ENCODE measurements at places on chromosomes 11 and 22.

GRCh38 chr11:61947486-61948210 is 2.5 kb upstream of the BEST1 start:
- DNase-seq: peak; percentile 78

DNA sequence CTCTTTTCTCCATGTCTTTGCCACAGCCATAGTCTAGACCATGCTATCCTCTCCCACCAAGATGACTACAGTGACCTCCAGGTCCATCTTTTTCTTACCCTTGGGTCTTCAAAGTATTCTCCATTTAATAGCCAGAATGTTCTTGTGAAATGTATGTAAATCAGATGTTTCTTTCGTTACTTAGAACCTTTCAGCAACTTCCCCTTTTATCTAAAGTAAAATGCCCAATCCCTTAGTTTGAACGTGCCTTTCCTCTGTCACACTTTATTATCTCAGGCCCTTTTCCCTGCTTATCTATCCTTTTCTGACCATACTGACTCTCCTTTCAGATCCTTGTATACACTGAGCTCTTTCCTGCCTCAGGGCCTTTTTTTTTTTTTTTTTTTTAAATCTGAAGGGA is 17.9 kb downstream of the RBM4B start:
- DNase-seq: no peak

DNA sequence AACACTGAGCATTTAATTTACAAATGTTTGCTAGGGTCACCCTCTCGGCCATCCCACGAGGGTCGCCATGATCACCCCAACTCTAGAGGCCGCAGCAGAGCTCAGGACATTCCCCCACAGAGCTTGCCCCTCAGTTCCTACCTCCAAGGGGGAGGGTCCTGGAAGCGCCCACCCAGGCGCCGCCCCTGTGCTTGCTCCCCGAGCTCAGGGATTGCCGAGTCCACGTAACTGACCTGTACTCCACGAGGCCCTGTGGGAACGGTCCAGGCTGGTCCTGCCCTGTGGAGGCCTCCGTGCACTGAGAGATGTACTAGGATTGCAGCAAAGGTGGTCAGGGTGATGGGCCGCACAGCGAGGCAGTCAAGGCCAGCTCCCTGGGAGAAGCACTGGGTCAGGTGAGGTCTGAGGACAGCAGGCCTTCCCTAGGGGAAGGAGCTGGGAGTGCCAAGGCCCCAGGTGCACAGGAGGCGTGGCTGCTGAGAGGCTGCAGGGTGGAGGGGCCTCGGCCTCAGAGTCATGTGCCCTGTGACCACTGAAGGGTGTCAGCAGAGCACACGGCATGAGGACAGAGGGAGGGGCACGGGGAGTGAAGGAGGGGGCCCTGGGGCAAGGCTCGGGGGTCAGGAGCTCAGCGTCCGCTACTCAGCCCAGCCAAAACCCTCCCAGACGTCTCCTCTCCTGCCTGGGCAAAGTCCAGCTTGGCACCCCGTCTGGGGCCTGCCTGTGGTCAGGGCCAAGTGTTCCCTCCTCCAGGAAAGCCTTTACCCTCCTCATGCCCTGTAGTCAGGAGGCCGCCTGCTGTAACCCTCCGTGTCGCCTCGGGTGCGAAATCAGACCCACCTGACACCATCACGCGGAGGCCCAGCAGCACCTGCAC is 2.4 kb upstream of the MIOX start:
- DNase-seq: no peak

- no peak for DNase-seq
These were observed 12.7 kb upstream of the PANX2 start for GRCh38 chr22:50157709-50158375.

- no peak for DNase-seq
These were observed 10.4 kb upstream of the LINC01488 start for GRCh38 chr11:69470793-69471728.

GRCh38 chr11:19311308-19312030 is 70.7 kb upstream of the E2F8 start:
- peak; percentile 66 for DNase-seq

DNA sequence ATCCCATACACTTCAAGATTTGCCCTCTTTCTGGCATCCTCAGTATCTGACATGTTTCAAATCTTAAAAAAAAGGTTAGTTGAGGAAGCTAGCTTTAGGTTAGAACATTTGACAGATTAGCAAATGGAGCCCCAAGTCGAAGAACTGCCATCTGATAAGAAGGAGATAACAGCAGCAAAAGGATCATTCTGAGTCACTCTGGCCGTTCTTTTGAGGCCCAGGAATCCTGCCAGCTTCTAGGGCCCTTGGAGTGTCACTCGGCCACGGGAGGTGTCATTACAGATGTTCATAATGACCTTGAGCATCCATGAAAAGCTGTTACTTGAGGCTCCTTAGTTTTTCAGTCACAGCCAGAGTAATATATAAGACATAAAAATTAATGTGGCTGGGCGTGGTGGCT is 132.1 kb upstream of the RASSF10 start:
- no peak for DNase-seq

DNA sequence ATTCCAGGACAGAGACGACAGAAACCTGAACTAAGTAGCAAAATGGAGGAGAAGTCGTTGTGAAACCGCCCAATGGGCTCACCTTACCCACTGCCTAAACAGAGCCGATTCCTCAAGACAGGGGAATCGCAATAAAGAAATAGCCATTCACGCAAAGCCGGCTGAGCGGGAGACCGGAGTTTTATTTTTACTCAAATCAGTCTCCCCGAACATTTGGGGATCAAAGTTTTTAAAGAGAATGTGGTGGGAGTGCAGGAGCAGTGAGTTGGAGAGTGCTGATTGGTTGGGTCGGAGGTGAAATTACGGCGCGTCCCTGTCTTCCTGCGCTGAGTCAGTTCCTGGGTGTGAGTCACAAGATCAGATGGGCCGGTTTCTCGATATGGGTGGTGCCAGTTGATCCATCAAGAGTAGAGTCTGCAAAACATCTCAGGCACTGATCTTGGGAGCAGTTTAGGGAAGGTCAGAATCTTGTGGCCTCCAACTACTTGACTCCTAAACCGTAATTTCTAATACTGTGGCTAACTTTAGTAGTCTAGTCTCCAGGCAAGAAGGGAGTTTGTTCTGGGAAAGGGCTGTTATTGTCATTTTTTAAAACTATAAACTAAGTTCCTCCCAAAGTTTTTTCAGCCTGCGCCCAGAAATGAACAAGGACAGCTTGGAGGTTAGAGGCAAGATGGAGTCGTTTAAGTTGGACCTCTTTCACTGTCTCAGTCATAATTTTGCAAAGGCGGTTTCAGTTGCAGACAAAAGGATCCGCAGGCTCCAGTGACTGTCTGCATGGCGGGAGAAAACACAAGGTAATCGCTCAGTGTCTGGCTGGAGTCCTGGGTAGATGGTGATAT is 34.1 kb downstream of the OR4D9 start:
- DNase-seq: no peak

GRCh38 chr11:111077530-111078322 is 167.8 kb upstream of the POU2AF2 start:
- DNase-seq: no peak

DNA sequence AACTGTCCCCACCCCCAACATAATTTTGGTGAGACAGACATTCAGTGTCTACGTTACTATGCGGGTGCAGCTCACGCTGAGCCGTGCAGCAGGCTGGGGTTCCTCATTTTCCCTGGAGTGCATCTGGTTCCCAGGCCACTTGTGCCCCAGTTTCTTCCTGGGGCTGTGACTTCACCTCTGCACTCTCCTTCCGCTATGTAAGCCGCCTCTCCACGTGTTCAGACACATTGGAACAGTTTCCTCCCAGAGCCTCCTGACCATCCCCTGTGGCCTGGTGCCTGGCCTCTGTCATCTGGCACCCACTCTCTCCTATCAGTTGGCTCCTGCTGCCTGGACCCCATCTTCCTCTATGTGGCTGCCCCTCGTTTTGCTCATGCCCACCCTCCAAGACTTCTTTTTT is 46.2 kb upstream of the A4GALT start:
- no peak for DNase-seq

- DNase-seq: no peak
These were observed 8.9 kb downstream of the MRTFA start for GRCh38 chr22:40627612-40628011.

GRCh38 chr11:120284272-120284671 is 40.8 kb upstream of the TLCD5 start:
- no peak for DNase-seq

- no peak for DNase-seq
These were observed 1.6 kb downstream of the NADSYN1 start for GRCh38 chr11:71454470-71455113.

DNA sequence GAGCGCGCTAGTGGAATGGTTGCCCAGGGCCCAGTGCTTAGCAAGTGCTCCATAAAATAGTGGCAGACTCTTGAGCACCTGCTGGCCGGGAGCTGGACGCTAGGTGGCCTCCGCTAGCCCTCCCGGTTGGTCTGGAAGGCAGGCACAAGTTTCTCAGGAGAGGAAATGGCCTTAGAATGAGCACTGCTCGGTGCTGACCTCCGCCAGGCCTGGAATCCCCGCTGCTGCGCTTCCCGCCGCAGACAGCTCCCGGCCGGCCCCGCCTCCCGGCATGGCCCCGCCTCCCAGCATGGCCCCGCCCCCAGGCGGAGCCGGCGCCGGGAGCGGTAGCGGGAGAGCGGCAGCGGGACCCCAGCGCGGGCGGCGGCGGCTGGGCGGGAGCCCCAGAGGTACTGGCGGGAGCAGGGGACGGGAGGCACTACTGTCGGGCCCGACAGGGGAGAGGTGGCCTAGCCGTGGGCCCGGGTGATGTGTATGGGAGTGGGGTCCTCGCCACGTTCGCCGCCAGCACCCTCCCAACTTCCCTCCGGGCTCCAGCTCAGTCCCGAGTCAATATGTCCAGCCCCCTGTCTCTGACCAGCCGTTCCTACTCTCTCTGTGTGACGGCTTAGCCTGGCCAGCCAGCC is at the start of gene SIPA1:
SIPA1 (plus strand) TSS at position 308 of the 626 bp plus-strand sequence. CDS start 2,821 bp downstream, outside the sequence.
- no peak for DNase-seq

DNA sequence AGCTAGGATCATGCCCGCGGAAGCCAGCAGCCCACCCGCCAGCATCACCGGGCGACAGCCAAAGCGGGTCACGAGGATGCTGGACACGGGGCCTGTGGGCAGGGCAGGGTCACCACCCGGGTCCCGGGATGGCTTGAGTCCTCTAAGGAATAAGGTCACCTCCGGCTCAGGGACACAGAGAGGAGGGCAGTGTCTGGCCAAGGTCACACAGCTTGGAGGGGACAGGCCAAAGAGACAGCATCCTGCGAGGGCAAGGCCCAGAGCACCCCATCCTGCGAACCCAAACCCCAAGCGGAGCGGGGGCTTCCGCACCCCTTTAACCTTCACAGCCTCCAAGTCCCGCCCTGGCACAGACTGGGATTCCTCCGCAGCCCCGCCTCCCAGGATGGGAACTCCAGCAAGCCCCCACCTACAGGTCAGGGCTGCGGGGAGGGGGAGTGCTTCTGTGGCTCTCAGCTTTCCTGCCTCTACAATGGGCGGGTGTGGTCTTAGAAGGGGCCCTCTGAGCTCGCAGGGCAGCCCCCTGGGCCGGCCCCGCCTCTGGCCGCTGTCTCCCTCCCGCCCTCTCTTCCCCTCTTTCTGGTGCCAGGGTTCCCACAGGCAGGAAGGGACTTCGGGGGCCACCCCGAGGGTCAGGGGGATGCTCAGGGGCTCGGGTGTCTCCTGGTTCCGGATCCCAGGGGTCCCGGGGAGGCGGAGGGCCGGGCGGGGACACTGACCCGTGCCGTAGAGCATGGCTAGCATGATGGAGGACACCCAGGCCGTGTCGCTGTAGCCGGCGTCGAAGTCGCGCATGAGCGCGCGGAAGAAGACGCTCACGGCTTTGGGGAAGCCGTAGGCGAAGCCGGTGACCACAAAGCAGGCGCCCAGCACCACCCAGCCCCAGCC is 1.8 kb downstream of the SLC16A8 start:
- no peak for DNase-seq

GRCh38 chr22:41274856-41275255 is 11.1 kb downstream of the RANGAP1 start:
- peak; percentile 24 for DNase-seq

DNA sequence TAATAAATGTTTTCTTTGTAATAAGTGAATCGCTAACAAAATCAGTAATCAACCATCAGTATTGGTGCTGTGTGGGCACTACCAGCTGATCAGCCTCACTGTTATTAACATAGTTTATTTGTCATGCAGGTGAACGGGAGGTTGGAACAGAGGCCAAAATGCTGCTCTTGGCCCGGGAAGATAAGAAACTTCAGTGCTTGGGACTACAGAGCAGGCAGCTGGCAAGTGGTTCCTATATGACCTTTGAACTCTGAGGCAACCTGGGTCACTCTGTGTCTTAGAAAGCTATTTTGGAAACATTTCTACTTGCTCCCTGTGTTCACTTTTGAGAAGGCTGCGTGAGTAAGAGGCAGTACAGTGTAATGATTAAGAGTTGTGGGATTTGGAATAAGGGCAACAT is 36.5 kb upstream of the DNAJB13 start:
- DNase-seq: no peak

GRCh38 chr11:114181752-114182151 is 114.4 kb upstream of the NNMT start:
- no peak for DNase-seq

All from amygdala (tissue), 56 donors.